ENCODE measurements at places on chromosomes 1 and 21. TPM values are rescaled to one million over a fixed set of nuclear protein-coding genes. Genes with fewer than 3 reads are reported as not detected.
A peak's percentile ranks its signal among the peaks of the same experiment; 100 is the strongest.

GRCh38 chr1:244381878-244382565 is 69.7 kb downstream of the ADSS2 start:
- no peak for DNase-seq

- DNase-seq: no peak
Observed at GRCh38 chr1:111359376-111359775, 68.2 kb downstream of the OVGP1 start.

DNA sequence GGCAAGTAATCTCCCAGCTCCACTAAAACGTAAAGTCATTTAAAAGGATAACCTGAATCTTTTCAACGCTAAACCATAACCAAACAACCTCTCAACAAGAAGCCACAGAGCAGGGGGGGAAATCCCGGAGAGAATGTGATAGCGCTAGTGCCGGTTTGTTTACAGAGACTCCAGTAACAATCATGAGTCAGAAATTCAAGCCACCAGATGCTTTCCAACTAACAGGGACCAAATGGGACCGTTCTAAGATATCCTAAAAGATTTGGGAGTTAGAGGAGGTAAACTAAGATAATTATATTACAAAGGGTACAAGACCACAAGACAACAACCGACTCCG is 825 bp downstream of the DCAF8 start:
- peak; percentile 93 for DNase-seq

- DNase-seq: peak; percentile 80
Observed at GRCh38 chr1:6889875-6890480, 104.7 kb downstream of the CAMTA1 start.

- DNase-seq: peak; percentile 89
Observed at GRCh38 chr1:36553591-36554322, 71.0 kb upstream of the CSF3R start.

- no peak for DNase-seq
Observed at GRCh38 chr1:234913278-234913649, 215.4 kb downstream of the TOMM20 start.

DNA sequence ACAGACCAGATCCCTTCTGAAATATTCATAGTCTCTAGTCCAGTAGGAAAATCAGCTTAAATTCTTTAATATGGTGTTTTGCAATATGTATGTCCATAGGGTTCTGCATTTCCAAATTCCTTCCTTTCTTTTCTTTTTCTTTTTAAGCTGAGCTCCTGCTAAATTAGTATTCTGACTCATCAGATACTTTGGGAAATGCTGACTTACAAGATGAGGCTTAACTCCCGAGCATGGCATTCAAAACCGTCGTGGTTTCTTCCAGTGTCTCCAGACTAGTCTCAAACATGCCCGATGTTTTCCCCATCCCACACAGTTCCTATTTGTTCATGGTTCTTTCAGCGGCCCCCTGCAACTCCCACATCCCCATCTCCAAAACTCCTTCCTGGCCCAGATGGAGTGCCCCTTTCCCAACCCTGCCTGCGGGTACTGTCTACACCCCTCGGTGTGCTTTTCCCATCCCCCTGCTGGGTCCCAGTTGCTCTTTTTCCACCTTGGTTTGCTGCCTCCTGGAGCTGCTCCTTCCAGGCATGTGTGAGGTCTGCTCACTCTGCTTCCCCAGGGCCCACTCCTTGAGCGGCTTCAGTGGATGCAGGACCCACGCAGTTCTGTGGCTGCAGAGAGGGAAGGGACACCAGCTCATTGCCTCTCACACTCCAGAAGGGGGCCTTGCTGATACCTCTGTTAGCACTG is 19.5 kb upstream of the ETV3 start:
- DNase-seq: no peak

- DNase-seq: no peak
Observed at GRCh38 chr1:75579046-75579445, 31.9 kb downstream of the SLC44A5 start.

- DNase-seq: no peak
Observed at GRCh38 chr1:230163719-230164118, 96.7 kb downstream of the GALNT2 start.

DNA sequence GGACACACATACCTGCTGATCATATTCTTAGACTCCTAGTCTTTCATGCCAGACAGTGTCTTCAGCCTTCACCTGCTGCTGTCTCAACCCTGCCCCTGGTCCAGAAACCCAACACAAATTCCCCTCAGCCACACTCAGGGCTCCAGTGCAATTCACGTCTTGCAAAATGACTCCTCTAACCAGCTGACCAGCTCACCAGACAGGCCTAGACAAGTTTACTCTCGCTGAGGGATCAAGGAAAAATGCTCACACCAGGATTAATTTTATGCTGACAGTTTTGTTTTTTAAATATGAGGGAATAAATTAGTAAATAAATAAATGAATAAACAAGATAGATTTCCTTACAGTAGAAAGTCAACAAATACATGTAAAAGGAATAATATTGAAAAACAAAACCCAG is 28.5 kb downstream of the CCDC185 start:
- no peak for DNase-seq

DNA sequence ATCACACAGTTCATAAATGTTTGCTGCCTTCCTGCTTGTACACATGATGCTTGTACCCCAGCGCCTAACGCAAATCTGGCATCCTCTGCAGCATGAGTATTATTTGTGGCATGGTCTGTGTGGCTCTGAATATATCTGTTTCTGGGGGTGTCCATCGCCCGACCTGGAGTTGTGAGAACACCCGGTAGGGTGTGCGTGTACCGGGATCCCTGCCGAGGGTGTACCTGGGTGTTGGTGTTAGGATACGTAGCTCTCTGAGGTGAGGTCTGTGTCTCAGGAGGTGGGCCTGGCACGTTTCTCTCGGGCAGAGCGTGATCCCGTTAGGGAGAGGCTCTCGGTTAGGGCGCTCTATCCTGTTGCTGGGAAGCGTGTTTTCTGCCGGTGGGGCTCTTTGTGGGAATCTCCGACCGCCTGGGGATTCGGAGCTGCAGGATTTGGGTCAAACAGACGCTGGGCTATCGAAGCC is 10.4 kb upstream of the CDC20 start:
- DNase-seq: no peak

- DNase-seq: no peak
Observed at GRCh38 chr1:111851552-111851951, 95.9 kb downstream of the DDX20 start.

DNA sequence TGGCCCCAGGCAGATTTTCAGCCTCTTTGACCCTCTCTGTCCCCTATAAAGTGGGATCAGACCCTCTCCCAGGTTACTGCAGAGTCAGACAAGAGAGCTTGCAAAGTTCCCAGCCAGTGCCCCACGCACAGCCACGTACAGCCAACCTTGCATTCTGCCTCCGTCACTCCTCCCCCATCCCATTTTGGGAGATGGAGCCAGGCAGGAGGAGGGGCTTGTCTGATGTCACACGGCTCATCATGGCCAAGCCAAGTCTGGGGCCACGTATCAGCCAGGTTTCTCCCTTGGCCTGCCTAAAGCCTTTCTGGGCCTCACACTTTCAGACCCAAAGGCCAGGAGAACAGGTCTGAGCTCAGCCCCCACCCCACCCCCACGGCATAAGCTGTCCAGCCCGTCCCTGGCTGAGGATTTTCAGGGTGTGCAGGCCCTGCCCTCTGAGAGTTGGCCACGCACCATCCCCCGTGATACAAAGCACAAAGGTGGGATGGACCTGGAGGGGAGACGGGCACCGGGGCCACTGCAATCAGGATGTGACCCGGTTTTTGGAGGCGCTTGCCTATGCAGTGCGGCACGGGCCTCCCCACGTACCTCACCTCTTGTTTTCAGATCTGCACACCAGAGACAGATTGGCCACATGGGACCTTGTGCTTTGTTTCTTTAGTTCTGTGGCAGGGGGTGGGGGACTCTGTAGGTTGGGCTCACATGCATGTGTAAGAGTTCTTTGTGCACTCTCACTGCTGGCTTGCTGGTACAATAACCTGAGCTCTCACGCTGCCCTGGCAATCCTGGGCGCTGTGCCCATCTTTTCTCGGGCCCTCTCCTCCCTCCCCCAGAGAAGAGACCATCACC is 47.6 kb downstream of the TRIM11 start:
- no peak for DNase-seq

DNA sequence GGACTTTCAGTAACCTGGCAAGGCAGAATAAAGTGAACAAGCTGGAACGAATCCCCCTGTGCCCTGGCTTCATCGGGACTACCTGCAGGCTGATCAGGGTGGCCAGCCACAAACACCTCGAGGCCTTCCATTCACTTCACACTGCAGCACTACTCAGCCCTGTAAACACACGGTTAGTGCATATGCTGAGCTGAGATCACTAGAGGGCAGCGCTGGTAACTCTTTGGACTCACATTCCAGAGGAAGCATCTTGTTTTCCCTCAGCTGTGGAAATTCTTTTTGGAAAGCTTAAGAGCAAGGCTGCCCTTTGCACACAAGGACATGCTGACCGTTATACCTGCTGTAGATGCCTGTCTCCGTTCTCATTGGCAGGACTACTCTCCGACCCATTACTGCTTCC is 32.1 kb downstream of the PCSK9 start:
- peak; percentile 65 for DNase-seq

GRCh38 chr1:47478090-47478489 is 40.2 kb downstream of the FOXD2 start:
- no peak for DNase-seq

- peak; percentile 68 for DNase-seq
Observed at GRCh38 chr1:48061162-48062136, 64.3 kb upstream of the TRABD2B start.

DNA sequence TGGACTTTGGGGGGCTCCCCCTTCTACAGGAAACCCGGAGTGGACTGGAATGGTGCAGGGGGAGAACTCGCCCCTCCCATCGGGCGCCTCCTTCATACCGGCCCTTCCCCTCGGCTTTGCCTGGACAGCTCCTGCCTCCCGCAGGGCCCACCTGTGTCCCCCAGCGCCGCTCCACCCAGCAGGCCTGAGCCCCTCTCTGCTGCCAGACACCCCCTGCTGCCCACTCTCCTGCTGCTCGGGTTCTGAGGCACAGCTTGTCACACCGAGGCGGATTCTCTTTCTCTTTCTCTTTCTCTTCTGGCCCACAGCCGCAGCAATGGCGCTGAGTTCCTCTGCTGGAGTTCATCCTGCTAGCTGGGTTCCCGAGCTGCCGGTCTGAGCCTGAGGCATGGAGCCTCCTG is at the start of gene TNFRSF14:
Gene TNFRSF14 (plus strand): TSS at position 95 of the 401 bp plus-strand sequence. CDS start 294 bp downstream, at position 389.
- peak; percentile 94 for DNase-seq

DNA sequence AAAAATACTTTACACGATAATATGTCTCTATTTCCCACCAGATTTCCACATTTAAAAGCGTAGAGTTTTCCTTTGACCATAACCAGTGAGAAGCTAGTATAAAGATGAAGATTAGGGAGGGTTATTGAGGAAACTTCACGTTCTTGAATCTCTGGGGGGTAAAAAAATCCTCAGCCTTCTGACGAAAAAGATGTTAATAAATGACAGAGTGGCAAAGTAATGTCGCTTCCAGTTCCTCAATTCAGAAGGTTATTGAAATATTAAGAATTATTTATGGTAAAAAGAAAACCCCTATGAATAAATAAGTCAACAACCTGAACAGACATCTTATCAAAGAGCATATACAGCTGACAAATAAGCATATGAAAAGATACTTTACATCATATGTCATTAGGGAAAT is 241.0 kb downstream of the GPATCH2 start:
- DNase-seq: no peak

DNA sequence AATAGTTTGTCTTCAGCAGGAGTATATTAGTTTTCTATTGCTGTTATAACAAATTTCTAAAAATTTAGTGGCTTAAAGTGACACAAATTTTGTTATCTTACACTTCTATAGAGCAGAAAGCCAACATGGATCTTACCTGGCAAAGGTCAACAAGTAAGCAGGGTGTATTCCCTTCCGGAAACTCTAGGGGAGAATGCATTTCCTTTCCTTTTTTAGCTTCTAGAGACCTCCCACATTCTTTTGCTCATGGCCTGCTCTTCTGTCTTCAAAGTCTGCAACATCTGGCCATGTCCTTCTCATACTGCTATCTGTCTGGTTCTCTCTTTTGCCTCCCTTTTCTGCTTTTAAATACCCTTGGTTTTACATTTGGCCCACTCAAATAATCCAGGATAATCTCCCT is 242.6 kb downstream of the ZNF648 start:
- no peak for DNase-seq

GRCh38 chr1:65625528-65625927 is 167.2 kb upstream of the PDE4B start:
- DNase-seq: no peak

DNA sequence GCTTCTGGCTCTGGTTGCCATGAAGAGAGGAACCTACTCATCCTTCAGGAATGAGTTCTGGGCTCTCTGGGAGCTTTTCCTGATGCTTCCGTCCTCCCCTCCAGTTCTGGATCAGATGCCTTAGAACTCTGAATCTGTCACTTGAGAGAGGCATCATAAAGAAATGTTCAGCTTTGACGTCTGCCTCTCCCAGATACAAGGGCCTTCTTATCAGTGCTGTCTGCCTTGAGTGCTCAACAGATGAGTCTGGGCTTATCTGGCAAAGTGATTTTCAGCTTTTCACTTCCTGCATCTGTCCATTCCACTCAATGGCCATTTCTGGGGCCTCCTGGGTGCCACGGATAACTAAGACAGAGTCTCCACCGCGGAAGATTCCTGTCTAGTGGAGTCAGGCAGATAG is 12.3 kb upstream of the OTUD3 start:
- no peak for DNase-seq

ADAMTS5 gene
- not detected for total RNA-seq

DRAXIN gene
- not detected for total RNA-seq

EIF4G3 gene
- 66.8 TPM for total RNA-seq

CFAP45 gene
- total RNA-seq: 1.5 TPM

HCN3 gene
- 3.2 TPM for total RNA-seq

NPHS2 gene
- total RNA-seq: not detected

F13B gene
- not detected for total RNA-seq

OR14A2 gene
- not detected for total RNA-seq

PLA2G4A gene
- 0.28 TPM for total RNA-seq

MPZ gene
- 3.0 TPM for total RNA-seq

ETV3L gene
- not detected for total RNA-seq

PADI2 gene
- not detected for total RNA-seq

SYTL1 gene
- total RNA-seq: 29.7 TPM

TMPRSS3 gene
- total RNA-seq: 58.7 TPM

RGL1 gene
- 1.7 TPM for total RNA-seq

LCE2C gene
- total RNA-seq: not detected

CCDC17 gene
- total RNA-seq: 2.8 TPM

DSCAM gene
- total RNA-seq: not detected
